ENCODE measurements at places on chromosomes 3 and 15. TPM values are rescaled to one million over a fixed set of nuclear protein-coding genes. Genes with fewer than 3 reads are reported as not detected.

DNA sequence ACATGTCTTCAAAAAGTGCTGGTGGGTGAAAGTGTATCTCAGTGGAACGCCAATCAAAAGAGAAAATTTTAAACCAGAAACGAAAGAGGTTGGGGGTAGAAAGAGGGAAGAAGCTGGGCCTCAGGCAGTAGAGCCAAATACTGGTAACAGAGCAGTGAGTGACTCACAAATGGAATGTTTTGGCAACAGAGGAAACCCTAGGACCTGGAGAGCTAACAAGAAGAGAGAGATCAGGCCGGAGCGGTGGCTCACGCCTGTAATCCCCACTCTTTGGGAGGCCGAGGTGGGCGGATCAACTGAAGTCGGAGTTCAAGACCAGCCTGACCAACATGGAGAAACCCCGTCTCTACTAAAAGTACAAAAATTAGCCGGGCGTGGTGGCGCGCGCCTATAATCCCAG, 450.8 kb upstream of the NAALADL2 start:
- H3K27me3 ChIP-seq = no peaks in the 10 kb centered on the region
- H3K27ac ChIP-seq = no peak overlapping the region
- H3K4me1 ChIP-seq = no peaks in the 10 kb centered on the region
- DNase-seq = no peak
- H3K4me3 ChIP-seq = no peak overlapping the region
- no peaks in the 10 kb centered on the region for H3K36me3 ChIP-seq

DNA sequence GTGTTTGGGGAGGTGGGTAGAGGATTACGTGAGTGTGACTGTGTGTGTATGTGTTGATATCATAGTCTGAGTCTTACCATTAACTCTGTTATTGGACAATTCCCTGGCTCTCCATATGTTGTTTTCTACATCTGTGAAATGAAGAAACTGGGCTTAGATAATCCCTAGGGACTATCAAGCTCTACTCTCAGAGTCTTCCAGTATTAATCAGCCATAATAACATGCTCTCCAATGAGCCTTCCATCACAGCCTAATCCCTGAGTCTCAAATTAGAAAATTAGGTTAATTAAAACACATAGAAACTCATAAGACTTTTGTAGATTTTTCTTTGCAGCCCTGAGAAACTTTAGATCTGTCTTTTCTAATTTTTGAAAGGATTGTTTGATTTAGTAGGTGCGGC, 404.2 kb upstream of the RARB start:
- no peaks in the 10 kb centered on the region for H3K36me3 ChIP-seq
- no peak for DNase-seq
- H3K27ac ChIP-seq = no peak overlapping the region
- H3K4me3 ChIP-seq = no peak overlapping the region
- H3K4me1 ChIP-seq = no peaks in the 10 kb centered on the region

- no peaks in the 10 kb centered on the region for H3K36me3 ChIP-seq
- peak overlapping the region; percentile 12 for H3K4me3 ChIP-seq
- no peak for DNase-seq
Observed at GRCh38 chr3:149245738-149246451, 24.3 kb upstream of the CP start.

ADAMTS9 gene
- total RNA-seq = not detected

DNA sequence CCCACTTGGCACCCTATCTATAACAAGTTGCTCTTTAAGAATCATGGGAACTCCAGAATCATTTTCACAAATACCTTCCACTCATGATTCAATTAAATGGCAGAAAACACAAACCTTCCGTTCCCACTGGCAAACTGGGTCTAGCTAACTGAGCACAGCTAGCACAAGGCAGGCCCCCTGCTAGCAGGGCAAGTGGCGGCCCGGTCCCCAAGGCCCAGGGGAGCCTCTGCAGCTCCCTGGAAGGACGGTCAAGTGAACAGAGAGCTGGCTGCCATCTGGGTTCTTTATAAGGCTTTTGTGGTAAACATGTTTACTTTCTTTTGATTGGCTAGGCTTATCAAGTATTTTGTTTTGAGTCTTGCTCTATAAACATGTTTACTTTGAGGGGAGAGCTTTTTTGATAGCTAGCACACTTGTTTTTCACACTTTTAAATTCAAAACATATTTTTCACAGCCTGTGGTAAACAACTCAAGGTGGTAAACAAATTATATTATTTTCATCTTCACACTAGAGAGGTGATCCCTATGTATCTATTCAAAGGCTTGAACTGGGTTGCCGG, 81.4 kb downstream of the FOXP1 start:
- H3K27ac ChIP-seq = no peak overlapping the region
- DNase-seq = no peak
- H3K4me3 ChIP-seq = no peak overlapping the region

DNA sequence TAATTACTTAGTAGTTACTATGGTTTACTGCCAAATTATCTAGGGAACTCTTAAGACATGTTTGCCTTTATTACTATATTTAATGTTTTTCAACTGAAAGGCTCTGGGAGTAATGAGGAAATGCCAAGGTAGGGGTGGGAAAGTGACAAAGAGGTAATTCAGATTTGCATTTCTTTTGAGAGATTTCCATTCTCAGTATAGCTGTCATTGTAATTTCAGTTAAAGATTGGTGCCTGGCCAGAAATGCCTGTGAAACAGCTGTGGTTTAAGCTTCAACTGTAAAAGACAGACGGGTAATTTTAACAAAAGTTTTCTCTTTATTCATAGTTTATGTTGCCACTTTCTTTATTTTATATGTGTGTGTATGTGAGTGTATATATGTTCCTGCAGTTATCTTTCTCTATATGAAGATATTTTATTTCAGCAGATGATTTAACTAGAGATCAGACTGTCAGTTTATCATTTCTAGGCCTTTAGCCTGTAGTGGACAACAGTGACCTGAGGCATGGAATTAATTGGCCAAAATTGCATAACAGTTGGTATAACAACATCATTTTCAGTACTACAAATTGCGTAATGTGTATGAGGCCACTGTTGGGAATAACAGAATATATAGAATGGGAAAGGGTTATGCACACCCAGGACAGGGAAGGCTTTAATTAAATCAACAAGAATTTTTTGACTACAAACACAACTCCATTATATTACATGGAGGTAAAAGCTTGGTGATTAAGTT, 119.0 kb downstream of the BBX start:
- no peak overlapping the region for H3K4me3 ChIP-seq
- H3K4me1 ChIP-seq = no peaks in the 10 kb centered on the region
- H3K27me3 ChIP-seq = no peaks in the 10 kb centered on the region
- H3K27ac ChIP-seq = no peak overlapping the region
- H3K36me3 ChIP-seq = no peaks in the 10 kb centered on the region

- peak; percentile 26 for DNase-seq
- H3K4me3 ChIP-seq = no peak overlapping the region
- no peaks in the 10 kb centered on the region for H3K36me3 ChIP-seq
- H3K27me3 ChIP-seq = peaks cover 48% of the 10 kb centered on the region
- no peak overlapping the region for H3K27ac ChIP-seq
- peaks cover 23% of the 10 kb centered on the region for H3K4me1 ChIP-seq
Observed at GRCh38 chr15:63043335-63044076, 959 bp downstream of the TPM1 start.

TJP1 gene
- not detected for total RNA-seq

- H3K4me1 ChIP-seq = no peaks in the 10 kb centered on the region
- no peak for DNase-seq
- no peak overlapping the region for H3K4me3 ChIP-seq
- H3K27ac ChIP-seq = no peak overlapping the region
Observed at GRCh38 chr3:171615281-171615680, 155.1 kb upstream of the TNIK start.

DNA sequence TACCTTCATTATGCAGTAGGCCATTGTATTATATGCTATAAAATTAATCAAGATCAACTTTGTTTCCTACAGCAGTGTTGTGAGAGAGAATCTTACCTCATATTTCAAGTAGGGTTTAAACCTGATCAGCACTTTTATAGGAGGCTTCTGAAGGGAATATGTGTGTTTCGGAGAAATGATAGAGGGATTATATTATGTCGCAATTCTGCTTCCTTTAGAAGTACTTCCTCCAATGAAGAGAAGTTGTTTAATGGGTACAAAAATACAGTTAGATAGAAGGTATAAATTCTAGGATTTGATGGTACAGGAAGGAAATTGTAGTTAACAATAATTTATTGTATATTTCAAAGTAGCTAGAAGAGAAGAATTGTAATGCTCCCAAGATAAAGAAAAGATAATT, 54.9 kb downstream of the NSUN3 start:
- H3K4me1 ChIP-seq = no peaks in the 10 kb centered on the region
- DNase-seq = no peak
- no peaks in the 10 kb centered on the region for H3K27me3 ChIP-seq
- no peak overlapping the region for H3K4me3 ChIP-seq
- H3K36me3 ChIP-seq = peaks cover 8% of the 10 kb centered on the region

CNTN6 gene
- total RNA-seq = not detected

CORO2B gene
- 0.13 TPM for total RNA-seq

ALG1L2 gene
- not detected for total RNA-seq

ALDH1L1 gene
- not detected for total RNA-seq

SKOR1 gene
- 2.1 TPM for total RNA-seq
